ENCODE measurements at places on chromosomes 1 and 21.

DNA sequence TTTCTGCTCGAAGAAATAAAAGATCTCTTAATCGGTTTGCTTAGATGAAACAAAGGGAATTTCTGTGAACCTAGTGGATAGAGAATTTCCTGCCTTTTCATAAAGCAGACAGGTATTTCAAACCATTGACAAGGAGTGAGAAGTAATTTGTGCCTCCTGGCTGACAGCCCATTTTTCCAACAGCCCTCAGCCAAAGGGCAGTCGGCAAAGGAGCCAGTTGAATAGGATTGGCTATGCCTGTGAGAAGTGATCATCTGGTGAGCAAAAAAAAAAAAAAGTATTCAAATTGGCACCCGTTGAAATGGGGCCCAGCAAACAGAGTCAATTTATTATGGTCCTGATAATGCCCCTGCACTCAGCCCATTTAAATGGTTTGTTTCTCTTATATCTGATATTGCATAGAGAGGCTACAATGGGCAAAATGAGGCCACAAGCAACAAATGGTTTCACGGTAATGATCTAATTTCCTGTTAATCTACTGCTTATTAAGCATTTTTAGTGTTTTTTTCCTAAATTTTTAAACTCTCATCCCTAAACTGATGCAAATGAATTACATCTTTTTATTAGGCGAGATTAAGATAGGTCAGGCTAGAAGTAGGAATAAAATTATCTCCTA is 477.5 kb downstream of the NUF2 start:
- DNase-seq, result no peak

DNA sequence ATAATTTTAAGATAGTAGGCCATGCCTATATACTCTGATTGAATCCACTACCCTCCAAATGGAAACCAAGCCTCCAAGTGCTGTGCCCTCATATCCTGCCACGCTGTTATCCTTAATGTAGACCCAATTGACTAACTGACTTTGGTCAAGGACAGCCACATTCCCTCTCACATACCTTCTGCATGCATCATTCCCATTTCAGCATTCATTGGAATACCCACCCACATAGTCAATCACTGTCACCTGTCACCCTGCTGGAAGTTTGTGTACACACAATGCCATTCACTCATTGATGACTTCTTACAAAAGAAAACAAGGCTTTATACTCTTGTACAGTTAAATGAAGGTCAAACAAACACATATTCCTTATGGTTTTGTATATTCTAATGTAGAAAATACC is 221.1 kb upstream of the PBX1 start:
- DNase-seq, result no peak

DNA sequence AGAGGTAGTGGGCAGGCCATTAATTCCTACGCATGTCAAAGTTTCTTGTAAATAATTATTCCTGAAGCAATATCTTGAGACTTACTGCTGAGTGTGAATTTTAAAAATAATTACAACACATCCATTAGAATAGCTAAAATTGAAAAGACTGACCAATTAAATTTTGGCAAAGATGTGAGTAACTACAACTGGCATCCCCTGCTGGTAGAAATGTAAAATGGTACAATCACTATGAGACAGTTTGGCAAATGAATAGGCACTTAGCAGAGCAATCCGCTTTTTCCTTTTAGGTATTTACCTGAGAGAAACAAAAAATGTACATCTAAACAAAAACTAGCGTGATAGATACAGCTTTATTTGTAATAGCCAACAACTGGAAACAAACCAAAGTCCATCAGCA is 798.9 kb downstream of the BRINP3 start:
- no peak for DNase-seq

DNA sequence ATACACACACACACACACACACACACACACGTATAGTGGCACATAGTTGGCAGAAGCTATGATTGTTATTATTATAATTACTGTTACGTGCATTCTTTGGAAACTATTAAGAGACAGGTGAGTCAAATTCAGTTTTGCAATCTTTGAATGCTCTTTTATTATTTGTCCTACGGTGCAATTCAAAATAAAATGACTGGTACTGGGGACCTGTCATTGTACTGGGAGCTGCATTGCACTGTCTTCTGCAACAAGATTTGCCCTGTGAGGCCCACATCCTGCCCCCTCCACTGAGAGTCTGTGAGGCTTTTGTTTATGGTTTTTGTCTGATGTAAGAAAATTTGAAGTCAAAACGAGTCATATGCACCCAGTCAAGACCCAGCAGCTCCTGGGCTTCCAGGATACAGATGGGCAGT is 1.9 kb downstream of the LY9 start:
- DNase-seq, result no peak

DNA sequence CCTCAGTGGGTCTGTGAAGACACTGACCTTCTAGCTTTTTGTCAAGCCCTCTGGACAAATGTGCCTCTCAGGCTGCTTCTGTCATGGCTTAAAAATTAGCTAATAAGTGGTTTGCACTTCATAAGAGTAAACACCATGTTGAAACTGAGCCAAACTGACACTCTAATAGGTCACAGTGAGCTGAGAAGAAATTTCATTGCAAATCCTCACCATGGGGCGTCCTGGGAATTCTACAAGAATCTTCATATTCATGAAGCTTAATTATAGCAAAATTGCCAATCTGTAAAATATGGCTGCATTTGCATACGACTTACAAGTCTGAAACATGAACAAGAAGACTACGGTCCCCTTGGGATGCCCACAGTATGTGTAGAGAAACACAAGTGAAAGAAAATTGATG is 188.6 kb downstream of the DSCAM start:
- DNase-seq, result no peak

DNA sequence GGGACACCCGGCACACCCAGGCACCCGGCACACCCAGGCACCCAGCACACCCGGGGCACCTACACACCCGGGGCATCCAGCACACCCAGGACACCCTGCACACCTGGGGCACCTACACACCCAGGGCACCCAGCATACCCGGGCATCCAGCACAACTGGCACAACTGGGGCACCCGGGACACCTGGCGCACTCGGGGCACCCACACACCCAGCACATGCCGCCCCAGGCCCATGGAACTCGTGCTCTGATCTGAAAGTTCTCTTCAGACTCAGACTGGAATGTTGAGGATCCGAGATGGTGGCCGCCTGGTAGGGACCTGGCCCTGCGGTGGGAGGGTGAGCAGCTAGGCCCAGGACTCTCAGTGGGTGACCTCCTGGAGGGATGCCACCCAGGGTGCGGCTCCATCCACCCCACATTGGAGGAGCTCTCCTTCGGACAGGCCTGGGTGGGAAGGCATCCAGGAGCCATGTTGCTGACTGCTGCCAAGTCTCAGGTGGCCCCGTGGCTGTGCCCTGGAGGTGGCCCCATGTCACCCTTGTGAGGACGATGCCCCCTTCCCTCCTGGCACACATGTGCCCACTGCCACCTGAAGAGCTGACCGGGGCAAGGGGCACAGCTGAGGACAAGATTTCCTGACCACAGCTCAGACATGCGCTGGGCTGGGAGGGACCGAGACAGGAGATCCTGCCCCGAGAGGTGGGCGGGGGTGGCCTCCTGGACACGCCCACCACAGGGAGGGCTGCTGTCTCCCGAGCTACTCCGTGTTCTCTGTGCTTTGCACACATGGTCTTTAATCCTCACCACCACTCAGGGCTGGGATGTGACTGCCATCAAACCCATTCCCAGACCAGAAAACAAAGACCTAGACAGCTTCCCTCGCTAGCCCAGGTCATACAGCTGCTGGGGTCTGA is 37.0 kb downstream of the UBE2G2 start:
- no peak for DNase-seq

GRCh38 chr1:40857737-40858136 is 4.4 kb downstream of the CITED4 start:
- DNase-seq, result no peak

DNA sequence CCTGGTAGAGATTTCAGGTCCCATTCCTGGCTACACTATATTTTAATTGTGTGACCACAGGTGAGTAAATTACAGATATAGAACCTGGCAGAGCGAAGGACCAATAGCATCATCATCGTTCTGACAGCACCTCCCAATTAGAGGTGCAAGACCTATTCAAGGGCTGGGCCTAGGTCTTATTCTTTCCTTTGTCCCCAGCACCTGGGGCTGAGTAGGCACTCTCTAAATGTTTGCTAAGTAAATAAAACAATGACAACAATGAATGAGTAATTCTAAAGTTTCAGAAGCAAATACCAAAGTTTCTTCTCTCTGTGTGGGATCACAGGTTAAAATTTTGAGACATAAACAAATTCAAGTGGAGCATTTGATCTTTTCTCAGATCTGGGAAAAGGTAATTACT is 32.7 kb downstream of the BEND5 start:
- DNase-seq, result no peak

DNA sequence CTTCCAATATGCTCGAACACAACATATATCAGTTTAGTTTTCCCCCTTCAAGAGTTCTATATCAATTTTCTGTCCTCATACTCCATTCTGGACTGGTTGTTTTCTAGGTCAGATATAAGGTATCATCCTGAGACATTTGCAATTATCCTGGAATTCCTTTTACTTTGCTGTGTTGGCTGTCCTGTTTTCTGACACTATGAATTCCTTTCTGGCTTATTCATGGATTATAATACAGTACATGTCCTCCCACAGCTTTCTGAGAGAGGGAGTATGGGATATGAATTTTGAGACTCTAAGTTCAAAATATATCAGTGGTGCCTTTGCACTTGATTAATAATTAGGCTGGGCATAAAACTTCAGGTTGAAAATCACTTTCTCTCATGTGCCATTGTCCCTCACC is 11.9 kb downstream of the PHTF1 start:
- no peak for DNase-seq

Data from GF-D8 (cell line).